ENCODE measurements at places on chromosomes 5 and 9. TPM values are rescaled to one million over a fixed set of nuclear protein-coding genes. Genes with fewer than 3 reads are reported as not detected.

Gene CDKN2B-AS1
- 0.30 TPM for total RNA-seq

Gene MAMDC4
- total RNA-seq = 13.4 TPM

Gene BTNL8
- total RNA-seq = 0.58 TPM

DNA sequence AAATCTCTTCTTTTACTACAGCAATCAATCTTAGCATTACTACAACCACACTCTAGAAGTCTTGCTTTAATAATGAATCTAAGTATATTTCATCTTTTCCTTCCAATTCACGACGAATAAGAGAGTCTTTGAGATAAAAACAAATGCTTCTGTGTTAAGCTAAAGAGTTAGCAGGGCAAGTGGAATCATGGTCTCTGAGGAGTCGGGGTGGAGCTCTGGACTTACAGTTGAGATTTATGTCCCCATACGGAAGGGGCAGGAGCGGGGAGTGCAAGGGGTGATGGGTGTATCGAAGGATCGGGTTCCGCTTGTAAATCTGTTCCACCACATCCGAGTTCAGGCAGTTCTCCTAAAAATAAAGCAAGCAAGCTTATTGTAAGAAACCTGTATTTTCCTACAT, 59.0 kb upstream of the RETREG1 start:
- peaks cover 44% of the 10 kb centered on the region for H3K36me3 ChIP-seq
- H3K4me3 ChIP-seq = no peak overlapping the region
- DNase-seq = no peak
- H3K27me3 ChIP-seq = no peaks in the 10 kb centered on the region

DNA sequence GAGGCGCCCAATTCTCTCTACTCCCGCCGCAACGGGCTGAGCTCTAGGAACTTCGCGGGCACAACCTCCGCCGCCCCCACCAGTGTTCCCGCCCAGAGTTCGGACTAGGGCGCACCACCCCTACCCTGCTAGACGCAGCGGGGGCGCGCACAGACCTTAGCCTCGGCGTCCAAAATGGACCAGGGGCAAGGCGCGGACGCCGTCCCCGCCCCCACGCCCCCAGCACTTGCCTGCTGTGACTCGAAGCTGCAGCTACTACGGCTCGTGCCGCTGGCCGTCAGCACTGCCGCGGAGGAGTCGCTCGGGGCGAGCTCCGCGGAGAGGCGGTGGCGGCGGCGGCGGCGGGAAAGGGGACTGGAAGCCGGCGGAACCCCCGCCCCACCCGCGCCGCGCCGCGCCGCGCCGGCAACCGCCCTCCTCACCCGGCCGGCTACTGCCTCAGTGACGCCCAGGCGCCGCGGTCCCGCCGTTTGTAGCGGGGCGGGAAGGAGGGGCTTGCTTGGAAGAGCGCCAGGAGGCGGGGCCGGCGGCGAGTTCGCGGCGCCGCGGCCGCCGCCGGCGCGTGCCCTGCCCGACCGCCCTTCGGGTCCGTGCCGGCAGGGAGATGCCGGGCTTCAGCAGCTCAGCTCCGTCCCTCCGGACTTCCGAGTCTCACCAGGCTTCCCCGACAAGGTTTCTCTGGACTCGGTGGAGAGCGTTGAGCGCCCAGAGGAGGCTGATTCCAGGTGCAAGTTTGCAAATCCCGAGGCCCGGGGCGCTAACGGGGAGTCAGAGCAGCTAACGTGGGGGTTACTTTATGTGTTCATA, 4.5 kb downstream of the ELAVL2 start:
- no peak overlapping the region for H3K27ac ChIP-seq
- peaks cover 100% of the 10 kb centered on the region for H3K27me3 ChIP-seq
- peak overlapping the region; percentile 65 for H3K4me3 ChIP-seq
- no peak for DNase-seq

DNA sequence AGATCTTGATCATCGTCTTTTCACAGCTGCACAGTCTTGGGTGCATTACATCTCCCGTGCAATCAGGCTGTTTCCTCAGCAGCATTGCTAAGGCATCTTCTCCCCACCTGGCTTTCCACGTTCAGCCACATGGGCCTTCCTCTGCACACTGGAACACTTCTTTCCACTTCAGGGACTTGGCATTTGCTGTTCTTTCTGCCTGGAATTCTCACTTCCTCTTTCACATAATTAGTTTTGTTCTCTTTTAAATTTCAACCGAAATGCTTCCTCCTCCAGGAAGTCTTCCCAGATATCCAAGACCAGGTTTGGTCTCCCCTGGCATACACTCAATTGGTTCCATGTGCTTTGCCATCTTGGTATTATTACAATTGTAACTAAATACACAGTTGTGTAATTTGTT, 43.8 kb downstream of the WHRN start:
- H3K4me1 ChIP-seq = no peaks in the 10 kb centered on the region
- H3K27ac ChIP-seq = no peak overlapping the region
- H3K27me3 ChIP-seq = peaks cover 8% of the 10 kb centered on the region
- no peaks in the 10 kb centered on the region for H3K36me3 ChIP-seq
- no peak overlapping the region for H3K4me3 ChIP-seq

DNA sequence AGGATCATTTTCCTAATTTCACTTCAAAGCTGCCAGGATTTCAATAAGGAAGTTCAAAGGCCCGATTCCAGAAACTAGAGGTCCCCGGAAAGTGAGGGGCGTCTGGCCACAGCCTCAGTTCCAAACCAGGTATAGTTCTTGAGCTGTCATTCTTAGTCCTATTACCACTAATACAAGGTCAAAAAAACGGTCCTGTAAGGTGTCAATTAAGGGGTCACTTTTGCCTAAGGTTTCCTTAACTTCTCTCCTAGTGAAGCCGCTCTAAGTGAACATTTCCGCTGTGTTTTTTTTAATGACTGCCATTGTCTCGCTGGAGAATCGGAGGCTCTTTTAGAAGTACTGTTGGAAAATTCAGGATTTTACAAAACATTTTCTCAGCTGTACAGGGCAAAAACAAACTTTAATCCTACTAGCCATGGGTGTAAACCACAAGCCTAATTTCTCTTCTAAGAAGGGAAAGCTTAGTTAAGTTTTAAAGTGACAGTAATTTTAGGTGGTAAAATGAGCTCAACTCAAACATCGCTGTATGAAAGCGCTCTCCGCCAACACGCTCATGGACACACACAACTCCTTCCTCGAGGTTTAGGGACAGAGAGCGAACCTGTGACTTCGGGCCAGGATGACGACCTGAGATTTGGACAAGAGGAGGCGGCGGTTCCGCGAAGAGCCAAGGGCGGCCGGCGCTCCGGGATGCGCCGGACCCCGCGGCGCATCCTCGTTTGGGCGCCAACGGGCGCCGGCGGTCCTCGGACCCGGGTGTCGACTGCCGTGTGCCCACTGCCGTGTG, 76.7 kb upstream of the IFNE start:
- no peak overlapping the region for H3K27ac ChIP-seq
- H3K4me1 ChIP-seq = peaks cover 18% of the 10 kb centered on the region
- H3K4me3 ChIP-seq = peak overlapping the region; percentile 65
- no peaks in the 10 kb centered on the region for H3K36me3 ChIP-seq
- H3K27me3 ChIP-seq = peaks cover 90% of the 10 kb centered on the region

- H3K4me3 ChIP-seq = no peak overlapping the region
- peaks cover 45% of the 10 kb centered on the region for H3K4me1 ChIP-seq
- DNase-seq = no peak
- H3K27me3 ChIP-seq = no peaks in the 10 kb centered on the region
- H3K36me3 ChIP-seq = no peaks in the 10 kb centered on the region
Observed at GRCh38 chr5:75050415-75050814, 1.9 kb downstream of the GCNT4 start.

Data from left ventricle myocardium inferior (tissue), 1 donor.